AG10803 (cell line): ENCODE measurements at places on chromosomes 11 and 22.

- DNase-seq, result no peak
Observed at GRCh38 chr22:46043339-46043738, 66.4 kb upstream of the WNT7B start.

DNA sequence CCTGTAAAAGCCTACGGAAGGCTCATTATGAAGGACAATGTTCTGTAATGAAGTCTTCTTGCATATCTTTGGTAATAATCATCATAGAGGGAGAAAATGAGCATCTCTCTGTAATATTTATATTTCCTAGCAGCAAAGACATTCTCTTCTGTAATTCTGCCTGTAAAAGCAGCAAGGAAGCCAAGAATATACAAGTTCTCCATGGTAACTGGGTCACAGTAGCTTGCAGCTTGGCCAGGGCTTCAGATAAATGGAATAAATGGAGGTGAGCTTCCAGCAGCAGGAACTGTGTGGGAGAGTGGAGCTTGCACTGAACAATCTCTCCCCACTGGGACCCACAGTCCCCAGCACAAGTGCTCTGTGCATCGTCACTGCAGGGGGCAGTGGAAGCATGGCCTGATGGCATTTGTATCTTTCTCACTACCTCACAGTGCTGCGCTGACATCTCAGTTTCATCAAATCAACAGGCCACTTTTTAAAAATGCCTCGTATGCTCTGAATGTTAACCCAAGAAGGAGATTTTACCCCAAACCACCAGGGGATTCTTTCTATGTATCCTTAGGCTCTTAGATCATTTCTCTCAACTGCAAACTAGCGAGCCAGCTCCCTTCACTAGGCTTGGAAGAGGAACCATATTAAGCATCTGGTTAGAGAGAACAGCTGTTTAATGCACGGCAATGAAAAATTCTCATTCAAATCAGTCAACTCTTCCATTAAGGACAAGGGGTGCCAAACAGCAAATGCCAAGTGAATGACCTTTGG is 1059.7 kb downstream of the OPCML start:
- DNase-seq, result peak; percentile 79

DNA sequence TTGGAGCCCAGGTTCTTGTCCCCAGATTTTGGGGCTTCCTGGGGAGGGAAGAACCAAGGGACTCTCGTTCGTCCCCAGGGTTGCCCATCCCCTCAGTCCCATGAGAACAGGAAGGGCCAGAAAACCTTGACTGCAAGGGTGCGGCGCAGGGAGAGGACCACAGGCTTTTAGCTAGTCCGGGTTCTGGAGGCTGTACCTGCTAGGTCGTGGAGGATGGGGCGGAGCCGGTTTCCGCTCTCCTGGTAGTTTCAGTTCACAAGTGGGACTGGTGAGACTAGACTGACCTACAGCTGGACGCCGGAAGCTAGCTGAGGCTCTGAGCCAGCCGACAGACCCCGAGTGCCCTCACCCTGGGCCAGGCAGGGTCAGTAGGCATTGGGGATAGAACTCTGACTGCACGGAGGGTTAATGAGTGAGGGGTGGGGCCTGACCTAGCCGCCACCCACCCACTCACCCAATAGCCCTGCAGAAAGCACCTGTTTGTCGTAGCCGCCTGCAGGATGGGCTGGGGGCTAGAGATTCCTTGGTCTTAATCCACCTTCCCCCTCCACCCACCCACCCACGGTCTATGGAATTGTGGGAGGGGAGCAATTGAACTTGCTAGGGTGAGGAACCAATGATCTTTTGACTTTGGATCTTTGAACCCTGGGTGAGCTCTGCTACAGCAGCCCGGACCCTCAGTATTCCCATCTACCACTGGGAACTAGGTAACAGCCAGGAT is 1.5 kb downstream of the MAFF start:
- no peak for DNase-seq

- no peak for DNase-seq
Observed at GRCh38 chr22:46137218-46137766, 13.0 kb upstream of the PPARA start.

GRCh38 chr22:32501836-32502752 is 27.5 kb downstream of the FBXO7 start:
- DNase-seq, result peak; percentile 58

DNA sequence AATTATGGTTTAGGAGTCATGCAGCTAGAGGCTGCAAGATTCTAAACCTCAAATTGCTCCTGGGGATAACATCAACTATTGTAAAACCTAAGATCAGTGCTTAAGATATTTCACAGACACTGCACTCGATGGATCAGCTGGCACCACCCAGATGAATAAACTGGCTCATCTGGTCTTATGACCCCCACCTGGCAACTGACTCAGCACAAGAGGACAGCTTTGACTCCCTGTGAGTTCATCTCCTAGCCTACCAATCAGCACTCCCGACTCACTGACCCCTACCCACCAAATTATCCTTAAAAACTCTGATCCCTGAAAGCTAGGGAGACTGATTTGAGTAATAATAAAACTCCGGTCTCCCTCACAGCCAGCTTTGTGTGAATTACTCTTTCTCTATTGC is 782 bp upstream of the TTC12 start:
- no peak for DNase-seq

DNA sequence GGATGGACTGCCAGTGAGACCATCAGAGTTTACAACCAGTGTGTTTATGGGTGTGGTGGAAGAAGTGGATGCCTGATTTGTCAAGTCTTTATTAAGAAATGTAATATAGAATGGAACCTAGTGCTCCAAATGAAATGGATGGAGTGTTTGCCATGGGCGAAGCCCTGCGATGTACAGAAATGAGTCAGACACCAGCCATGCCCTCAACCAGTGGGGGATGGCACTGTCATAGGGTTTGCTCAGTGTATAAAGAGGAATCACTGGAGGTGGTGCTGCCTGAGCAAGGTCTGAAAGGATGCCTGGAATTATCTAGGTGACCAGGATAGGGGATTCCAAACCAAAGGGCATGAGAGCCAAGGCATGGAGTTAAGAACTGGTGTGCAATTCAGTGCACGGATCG is 120.9 kb upstream of the MTNR1B start:
- DNase-seq, result no peak

GRCh38 chr11:3132271-3132781 is 32.8 kb downstream of the OSBPL5 start:
- DNase-seq, result no peak

DNA sequence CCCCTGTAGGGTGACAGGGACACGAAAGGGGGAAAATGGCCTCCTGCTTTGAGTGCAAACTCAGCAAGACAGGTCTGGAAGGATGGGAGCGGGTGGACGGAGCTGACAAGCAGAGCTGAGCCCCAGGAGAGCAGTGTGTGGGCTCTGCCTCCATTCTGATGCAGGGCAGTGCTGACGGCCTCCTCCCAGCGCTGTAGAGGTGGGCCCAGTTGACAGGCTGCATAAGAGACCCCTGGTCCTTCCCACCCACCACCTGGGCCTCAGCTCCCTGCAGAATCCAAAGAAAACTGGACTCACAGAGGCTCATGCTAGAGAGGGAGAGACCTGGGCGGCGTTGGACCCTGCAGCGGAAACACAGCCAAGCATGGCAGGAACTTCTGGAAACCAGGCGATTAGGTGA is 1113.4 kb downstream of the BRD1 start:
- no peak for DNase-seq

GRCh38 chr11:11980200-11980599 is 28.2 kb downstream of the DKK3 start:
- no peak for DNase-seq

DNA sequence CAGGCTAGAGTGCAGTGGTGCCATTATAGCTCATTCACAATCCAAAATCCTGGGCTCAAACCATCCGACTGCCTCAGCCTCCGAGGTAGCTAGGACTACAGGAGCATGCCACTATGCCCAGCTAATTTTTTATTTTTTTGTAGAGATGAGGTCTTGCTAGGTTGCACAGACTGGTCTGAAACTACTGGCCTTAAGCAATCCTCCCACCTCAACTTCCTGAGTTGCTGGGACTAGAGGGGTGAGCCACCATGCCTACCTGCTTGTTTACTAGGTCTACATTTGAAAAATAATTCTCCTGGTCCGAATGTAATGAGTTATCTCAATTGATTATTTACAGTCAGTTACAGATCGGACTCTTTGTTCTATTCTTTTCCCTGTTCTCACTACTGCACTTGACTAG is 22.0 kb downstream of the TAF1D start:
- DNase-seq, result no peak

GRCh38 chr11:127935081-127935480 is 652.3 kb downstream of the ETS1 start:
- DNase-seq, result no peak

DNA sequence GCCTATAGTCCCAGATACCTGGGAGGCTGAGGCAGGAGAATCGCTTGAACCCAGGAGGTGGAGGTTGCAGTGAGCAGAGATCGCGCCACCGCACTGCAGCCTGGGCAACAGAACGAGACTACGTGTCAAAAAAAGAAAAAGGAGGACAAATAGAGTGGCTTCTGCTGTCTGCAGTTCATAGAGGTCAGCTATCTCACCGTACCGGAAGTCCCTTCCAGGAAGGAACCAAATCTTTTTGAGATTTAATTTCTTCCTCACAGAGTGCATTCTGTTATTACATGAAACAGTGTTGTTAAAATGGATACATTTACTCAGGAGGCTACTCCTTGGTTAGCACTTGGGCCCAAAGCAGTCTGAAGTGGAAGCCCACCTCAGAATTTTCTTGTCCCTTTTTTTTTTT is 33.4 kb downstream of the FAM118A start:
- DNase-seq, result no peak

DNA sequence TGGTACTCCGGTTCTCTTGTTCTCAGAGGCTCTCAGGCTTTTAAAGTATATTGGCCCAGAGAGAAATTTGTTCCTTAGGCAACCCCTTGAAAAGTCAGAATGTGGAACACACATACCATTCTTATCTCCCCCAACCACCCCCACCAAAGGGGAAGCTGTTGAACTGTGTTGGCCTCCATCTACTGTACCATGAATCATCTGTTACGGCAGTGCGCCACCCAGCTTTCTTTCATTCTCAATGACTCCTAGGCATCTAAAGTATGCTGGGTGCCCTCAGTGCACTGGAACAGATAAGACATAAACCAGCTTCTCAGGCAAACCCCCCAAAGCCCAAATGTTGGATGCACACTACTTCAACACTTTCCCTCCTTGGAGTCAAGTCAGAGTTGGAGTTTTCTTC is 696.2 kb upstream of the TENM4 start:
- no peak for DNase-seq

- DNase-seq, result no peak
Observed at GRCh38 chr11:97259884-97260283, 870.1 kb downstream of the JRKL start.

GRCh38 chr11:113849713-113850112 is 25.7 kb downstream of the USP28 start:
- no peak for DNase-seq

GRCh38 chr22:35915477-35916013 is 113.1 kb downstream of the RBFOX2 start:
- peak; percentile 21 for DNase-seq

DNA sequence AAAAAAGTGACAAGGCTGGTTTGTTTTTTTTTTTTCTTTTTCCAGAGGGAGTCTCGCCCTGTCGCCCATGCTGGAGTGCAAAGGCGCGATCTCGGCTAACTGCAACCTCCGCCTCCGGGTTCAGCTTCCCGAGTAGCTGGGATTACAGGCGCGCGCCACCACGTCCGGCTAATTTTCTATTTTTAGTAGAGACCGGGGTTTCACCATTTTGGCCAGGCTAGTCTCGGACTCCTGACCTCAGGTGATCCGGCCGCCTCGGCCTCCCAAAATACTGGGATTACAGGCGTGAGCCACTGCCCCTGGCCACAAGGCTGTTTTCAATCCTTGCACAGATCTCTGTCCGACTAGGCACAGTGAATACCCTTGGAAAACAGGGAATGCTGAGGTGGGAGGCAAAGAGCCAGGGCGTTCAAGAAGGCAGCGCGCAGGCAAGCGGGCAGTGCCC is 566 bp downstream of the ATP6V1E1 start:
- DNase-seq, result no peak

DNA sequence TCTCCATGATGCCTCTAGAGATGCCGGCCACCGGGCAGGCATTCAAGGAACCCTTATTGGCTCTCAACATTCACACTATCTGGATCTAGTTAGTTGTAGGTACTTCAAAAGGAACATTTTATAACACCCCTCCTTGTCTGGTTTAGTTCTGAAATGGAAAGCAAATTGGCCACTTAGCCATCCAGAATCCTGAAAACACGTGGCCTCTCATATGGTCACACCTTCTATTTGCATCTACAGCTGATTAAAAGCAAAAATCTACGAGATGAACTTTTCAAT is 29.2 kb downstream of the ABTB2 start:
- DNase-seq, result no peak

DNA sequence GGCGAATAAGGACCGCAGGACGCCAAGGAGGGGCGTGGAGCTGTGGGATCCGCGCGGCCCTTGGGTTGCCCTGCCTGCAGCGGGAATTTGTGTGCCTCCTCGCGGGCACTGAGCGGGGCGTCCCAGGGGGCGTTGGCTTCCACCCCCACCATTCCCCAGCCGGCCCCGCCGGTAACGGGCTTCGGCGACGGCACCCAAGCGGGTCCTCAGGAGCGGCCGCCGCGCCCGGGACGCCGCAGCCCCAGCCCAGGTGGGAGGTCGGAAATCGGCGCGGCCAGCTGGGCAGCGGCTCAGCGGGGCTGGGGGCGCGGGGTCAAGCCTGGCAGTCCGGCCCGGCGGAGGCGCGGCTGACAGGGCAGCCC is 320 bp downstream of the CLTCL1 start:
- peak; percentile 20 for DNase-seq

- no peak for DNase-seq
Observed at GRCh38 chr11:71064702-71065515, 187.5 kb downstream of the SHANK2 start.

DNA sequence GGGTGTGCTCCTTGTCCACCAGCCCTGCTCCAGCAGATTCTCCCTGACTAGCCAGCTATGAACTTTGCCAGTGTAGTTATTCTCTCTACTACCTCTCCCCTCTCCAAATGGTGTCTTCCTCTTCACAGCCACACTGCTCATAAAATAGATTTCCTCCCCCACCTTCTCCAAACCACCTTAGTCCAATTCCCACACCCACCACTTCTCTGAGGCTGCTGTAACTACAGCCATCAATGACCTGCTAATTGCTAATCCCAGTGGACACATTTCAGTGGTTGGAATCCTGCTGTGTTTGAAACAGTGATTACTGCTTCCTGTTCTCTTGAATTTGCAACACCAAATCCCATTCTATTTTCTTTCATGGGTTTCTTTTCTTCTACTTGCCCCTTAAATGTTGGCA is 23.4 kb downstream of the SYT9 start:
- DNase-seq, result no peak

GRCh38 chr11:78424334-78425270 is 7.0 kb upstream of the GAB2 start:
- DNase-seq, result peak; percentile 64

DNA sequence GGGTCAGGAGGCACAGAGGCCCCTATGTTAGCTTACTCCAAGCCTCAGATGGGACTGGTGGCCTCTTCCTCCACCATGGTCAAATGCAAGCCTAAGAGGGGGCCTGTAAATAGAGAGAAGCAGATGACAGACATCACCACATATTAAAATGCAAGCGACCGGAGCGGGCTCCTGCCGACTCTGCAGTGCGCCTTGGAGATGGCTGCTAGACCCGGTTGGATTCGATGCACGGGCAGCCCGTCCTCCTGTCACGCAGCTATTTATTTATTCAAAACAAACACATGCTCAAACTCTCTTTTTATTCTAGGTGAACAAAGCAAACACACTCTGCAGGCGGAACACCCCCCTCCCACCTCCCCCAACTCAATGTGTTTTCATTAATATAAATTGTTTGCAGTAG is 208.0 kb downstream of the DSCAML1 start:
- no peak for DNase-seq
